ENCODE measurements at places on chromosomes 16 and 17.

GRCh38 chr17:1495265-1495989 lies 2.9 kb upstream of the MYO1C start:
- DNase-seq: no peak

GRCh38 chr16:51431517-51432241 lies 280.6 kb upstream of the SALL1 start:
- no peak for DNase-seq

- DNase-seq: no peak
These were observed 95.2 kb upstream of the SEC14L1 start for GRCh38 chr17:77045441-77046041.

DNA sequence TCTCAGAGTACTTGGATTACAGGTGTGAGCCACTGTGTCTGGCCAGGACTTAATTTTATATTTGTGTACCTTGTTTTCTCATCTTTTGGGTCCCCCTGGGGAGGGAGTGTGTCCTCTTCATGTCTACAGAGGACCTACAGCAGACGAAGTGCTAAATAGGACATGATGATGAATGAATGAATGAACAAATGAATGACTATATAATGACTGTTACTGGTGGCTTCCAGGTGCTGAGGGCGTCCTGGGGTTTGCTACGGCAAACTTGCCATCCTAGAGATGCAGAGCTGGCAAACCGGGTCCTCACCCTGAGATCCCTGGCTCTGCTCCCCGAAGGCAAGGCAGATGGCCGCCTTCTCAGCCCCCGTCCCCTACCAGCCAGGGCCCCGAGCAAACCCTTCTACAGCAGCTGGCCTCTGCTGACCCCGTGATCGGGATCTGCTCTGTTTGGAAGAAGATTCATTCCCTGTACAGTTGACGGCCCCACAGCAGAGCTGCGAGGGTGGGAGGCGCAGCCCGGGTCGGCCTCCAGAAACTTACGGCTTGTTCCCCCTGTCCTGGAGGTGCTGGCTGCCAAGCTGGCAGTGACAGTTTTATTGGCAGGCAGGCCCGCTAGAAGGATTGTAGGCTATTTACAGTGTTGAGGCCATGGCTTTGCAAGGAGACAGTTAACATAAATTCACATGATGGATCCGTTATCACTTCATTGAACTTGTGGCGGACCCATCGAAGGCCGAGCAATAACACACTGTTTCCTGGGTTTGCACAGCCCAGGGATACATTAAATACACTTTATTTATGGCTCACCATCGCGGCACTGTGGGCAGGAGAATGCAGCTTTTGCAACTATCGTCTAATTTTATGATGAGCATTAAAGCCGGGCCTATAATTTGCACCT lies 197.7 kb upstream of the GSE1 start:
- DNase-seq: no peak

GRCh38 chr16:66082424-66082823 lies 284.1 kb upstream of the CDH5 start:
- DNase-seq: no peak

GRCh38 chr17:74011966-74012365 lies 191.5 kb upstream of the RPL38 start:
- DNase-seq: no peak

DNA sequence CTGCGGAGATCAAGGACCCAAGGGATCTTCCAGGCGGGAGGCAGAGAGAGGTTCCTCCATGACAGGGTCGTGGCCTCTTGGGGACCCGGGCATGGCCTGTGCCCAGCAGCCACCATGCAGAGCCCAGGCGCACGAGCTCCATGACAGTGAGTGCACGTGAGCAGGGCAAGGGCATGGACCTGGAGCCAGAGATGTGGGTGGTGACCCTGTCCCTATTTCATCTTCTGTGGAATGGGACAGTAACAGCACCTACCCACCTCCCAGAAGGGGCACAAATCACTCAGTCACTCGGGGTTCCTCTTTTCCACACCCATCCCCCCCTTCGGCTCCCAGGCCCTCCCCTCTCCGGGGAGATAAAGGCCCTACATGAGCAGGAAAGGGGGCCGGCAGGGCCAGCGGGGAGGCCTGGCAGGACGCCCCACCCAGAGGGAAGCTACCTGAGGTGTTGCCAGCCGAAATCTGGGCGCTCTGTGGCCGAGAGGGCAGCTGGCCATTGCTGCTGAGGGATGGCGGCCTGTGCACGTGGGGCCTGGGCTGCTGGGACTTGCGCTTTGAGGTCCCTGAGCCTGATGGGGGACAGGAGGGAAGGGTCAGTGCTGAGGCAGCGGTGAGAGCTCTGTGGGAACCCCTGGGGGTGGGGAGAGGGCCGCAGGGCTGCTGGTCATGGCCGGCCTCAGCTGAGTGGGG lies 10.4 kb downstream of the UBALD2 start:
- no peak for DNase-seq

DNA sequence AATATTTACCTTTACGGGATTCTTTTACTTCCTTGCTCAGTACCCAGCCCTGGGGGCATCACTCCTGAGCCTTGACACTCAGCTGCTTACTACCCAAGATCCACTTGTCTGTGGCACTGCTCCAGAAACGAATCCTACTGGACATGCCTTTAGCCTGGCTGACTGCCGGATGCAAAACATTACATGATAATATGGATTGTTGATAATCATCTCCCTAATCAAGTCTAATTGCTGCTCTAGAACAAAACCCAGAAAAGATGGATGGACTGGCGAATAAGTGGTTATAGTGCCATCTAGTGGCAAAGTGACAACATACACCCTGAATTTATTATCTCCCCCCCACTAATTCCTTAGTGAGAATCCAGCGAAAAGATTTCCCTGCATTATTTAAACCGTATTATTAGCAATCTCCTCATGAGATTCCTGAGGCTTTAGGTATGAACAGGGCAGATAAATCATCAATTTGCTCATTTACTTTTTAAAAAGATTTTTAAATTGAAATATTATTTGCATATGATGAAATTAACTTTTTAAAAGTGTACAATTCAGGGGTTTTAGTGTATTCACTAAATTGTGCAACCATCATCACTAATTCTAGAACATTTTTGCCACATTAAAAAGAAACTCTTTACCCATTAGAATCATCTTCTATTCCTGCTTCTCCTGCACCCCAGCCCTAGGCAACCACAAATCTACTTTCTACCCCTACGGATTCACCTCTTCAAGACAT lies 61.6 kb downstream of the RGS9 start:
- DNase-seq: no peak

GRCh38 chr16:8867216-8867931 lies 1.4 kb downstream of the CARHSP1 start:
- no peak for DNase-seq

DNA sequence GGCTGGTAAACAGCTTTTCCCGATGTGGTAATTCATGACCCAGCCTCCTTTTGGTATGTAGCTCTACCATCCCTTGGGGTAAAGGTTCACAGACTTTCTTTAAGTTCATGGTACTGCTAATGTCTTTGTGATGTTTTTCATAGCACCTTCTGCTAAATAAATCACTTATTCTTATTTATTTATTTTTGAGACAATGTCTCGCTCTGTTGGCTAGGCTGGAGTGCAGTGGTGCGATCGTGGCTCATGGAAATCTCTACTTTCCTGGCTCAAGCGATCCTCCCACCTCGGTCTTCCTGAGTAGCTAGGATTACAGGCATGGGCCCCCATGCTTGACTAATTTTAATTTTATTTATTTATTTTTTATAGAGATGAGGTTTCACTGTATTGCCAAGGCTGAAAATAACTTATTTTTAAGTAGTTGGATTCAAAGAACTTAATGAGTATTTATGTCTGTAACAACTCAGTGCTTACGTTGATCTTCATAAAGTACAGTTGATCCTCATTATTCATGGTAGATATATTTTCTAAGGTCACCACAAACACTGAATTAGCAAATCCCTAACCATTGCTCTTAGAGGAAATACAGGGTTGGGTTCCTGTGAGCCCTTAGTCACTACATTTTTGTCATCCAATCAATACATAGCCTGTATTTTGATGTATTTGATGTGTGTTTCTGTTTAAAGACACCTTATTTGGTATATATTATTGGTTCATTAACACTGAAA lies 97.1 kb downstream of the SHISA9 start:
- no peak for DNase-seq

GRCh38 chr17:79413611-79414010 lies 197.2 kb downstream of the RBFOX3 start:
- no peak for DNase-seq

DNA sequence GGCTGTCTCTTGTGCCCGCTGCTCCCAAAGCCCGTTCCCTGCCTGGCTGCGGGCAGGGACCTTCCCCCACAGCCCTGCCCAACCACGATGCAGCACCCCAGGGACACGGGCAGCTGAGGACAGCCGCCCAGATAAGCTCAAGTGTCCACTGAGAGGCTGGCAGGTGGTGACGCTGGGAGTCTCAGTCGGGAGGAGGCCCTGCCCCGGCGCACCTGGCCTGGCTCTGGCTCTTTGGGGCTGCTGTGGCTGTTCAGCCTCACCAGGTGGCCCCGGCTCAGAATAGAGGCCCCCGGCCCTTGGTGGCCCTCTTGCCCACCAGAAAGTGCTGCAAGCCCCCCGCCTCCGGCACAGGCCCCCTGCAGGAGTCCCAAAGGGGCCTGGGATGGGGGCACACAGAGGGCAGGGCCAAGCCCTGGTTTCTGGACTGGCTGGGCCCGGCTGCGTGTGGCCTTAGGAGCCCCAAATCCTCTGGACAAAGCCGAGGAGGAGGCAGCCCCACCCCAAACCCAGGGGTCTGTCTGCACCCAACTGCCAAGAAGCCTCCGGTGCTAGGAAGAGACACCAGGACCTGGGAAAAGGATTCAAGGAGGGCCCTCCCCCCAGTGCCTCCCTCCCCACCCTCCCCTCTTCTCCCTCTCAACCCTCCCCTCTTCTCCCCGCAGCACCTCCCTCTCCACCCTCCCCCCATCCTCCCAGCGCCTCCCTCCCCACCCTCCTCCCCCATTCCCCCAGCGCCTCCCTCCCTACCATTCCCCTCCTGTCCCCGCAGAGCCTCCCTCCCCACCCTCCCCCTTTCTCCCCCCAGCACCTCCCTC lies 5.3 kb downstream of the NTHL1 start:
- DNase-seq: no peak

GRCh38 chr16:83231729-83232128 lies 576.0 kb upstream of the HSBP1 start:
- DNase-seq: no peak

DNA sequence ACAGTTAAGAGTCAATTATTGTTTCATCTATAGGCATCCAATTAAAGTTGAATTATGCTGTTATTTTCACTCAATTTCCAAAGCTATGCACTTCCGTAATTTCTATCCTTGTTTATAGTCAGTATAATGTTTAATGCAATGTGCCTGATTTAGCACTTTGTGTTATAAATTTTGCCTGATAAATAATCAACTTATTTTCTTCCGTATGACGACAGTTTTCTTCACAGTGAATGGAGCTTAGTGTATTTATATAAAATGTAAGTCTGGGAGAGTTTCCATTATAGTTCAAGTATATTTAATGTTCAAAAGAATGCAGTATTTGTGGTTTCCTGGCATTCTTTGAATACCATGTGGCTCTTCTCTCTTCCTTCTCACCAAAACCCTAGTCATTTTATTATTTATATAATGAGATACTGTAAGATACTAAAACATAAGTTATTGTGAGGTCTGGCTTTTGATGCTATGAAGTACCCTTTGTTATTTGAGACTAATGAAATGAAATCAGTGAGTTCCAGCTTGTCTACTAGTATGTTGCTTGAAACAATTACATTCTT lies 240.6 kb downstream of the PRKCA start:
- no peak for DNase-seq
